ENCODE measurements at places on chromosomes 4 and X. TPM values are rescaled to one million over a fixed set of nuclear protein-coding genes. Genes with fewer than 3 reads are reported as not detected.

DKK2 gene
- total RNA-seq = 0.61 TPM

PDE6B gene
- total RNA-seq = 0.59 TPM

SSX2 gene
- total RNA-seq = not detected

NLRP2B gene
- not detected for total RNA-seq

NCAPG gene
- total RNA-seq = 2.1 TPM

ADRA2C gene
- total RNA-seq = 2.3 TPM

HSFX2 gene
- not detected for total RNA-seq

SULT1B1 gene
- 0.17 TPM for total RNA-seq

CD38 gene
- total RNA-seq = 1.1 TPM

NR3C2 gene
- total RNA-seq = 10.7 TPM

CLCN4 gene
- 5.0 TPM for total RNA-seq

CFP gene
- total RNA-seq = 3.0 TPM

WDFY3 gene
- 73.2 TPM for total RNA-seq

MSX1 gene
- total RNA-seq = 4.9 TPM

WAS gene
- total RNA-seq = 2.7 TPM

DNA sequence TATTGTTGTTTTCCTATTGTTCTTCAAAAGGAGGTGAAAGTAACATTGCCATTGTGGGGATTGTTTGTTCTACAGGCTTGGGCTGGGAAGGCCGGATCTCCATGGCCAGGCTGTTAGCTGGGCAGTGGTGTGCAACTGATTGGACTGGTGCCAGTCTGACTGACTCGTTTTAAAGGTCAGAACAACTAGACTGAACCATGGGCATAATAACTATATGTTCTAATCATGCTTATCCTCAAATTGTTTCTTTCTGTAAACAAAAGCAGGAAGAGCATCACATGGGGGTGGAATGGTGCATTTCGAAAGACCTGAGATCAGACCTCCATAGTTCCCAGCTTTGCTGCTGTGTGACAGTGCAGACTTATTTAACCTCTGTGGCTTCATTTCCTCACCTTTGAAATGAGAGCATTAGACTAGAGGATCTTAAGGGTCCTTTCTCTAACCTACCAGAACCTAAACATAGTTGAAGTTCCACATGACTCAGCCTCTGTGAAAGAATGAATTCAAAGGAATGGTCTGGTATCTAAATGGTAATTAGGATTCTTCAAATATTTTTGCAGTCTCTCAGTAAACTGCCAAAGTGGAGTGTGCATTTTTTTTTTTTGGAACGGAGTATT is 66.7 kb upstream of the PGRMC2 start:
- DNase-seq = no peak

DNA sequence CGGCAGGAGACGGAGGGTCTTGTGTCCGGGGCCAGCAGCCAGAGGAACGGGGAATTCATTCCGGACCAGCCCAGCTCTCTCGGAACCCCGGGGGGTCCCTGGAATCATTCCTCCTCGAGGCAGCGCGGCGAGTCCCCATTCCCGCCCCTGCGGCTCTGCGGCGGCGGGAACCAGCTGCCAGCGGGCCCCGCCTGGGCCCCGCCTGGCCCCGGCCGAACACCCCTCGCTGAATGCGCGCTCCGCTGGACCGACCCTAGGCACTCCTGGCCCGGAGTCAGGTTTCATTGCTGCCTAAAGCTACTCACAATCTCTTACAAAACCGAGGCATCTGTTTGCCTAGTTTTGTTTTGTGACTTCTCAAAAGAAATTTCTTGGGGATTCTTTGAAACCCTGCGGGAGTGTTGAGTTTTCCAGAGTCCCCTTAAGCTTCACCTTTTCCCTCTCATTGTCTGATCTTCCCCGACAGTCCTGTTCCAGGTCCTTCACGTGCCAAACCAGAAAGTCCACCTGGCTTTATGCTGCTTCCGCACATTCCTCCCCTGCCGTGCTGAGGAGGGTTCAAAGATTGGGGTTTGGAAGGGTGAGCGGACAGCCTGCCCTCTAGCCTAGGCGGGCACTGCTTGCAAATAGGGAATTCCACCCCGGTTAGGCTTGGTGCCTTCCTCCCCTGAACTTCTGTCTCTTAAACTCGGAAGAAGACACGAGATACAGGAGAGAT is 789 bp downstream of the ARHGAP10 start:
- peak; percentile 88 for DNase-seq

DNA sequence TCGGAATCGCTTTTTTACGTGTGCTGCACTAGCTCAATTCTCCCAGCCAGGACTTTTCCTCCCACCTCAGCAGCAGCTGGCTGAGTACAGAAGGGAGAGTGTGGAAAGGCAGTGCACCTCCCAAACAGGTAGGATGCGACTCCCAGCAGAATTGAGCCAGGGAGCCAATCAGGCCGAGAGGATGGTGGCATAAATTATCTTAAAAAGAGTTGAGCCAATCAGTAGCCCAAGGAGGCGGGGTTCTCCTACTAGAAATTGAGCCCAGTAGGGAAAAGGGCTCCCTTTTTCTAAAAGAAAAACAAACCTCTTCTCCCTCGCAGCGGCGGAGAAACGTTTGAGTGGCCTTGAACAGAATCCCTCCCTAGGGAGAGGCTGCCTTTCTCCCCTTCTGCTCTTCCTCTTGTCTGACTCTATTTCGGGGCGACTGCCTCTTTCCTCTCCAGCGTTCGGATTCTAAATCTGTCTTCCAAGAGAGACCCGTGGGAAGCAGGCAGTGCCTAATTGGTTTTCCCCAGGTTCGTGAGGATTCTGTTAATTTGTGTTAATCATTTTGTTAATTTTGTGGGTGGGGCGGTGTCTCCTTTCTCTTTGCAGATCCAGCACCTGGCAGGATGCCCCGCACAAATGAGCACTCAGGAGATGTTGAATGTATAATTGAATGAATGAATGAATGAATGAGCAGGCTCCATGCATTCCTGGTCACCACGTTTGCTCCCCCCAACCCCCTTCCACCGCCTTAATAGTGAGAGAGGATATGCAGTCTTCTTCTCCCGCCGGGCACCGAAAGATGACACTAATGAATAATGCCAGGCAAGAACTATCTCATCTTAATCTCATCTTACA is at the start of gene GABRG1:
Gene GABRG1, minus strand, starts transcription at position 142 of the 843 bp plus-strand sequence. Its CDS starts 141 bp downstream, at position 1.
- no peak for DNase-seq

DNA sequence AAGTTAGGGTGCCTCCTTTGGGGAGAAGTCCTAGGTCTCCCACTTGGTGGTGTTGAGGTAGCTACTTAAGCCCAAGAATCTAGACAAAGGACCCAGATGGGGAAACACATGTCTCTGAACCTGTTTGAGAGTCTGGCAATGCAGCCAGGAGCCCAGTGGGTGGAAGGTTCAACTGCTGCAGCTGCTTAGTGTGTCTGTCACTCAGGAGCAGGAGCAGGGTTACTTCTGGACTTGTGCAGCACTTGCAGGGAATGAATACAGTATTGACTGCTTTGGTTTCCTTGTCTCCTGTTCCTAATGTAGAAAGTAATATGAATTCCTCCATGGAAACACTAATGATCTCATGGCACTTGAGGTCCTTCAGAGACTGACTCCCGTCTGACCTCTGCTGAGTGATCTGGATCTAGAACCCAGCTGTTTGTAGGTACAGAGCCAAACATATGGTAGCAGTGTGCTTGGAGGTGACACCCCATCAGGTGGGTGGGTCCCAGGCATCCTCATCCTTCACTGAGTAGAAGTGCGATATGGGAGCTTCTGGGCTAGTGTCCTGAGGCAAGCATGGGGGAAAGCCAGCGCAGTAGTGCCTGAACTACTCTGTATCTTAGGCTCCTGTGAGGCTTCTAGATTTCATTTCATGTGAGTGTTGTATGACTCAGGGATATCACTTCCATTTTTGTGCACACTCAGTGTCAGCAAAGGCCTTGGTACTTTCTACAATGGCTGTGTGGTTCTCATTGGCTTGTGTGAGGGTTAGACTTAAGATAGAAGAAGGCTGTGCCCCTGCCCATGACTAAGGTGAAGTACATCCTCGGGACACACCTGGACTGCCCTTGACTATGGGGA is 85.0 kb upstream of the WDR1 start:
- DNase-seq = no peak

GRCh38 chr4:38049545-38050170 is 89.5 kb downstream of the PTTG2 start:
- DNase-seq = no peak

DNA sequence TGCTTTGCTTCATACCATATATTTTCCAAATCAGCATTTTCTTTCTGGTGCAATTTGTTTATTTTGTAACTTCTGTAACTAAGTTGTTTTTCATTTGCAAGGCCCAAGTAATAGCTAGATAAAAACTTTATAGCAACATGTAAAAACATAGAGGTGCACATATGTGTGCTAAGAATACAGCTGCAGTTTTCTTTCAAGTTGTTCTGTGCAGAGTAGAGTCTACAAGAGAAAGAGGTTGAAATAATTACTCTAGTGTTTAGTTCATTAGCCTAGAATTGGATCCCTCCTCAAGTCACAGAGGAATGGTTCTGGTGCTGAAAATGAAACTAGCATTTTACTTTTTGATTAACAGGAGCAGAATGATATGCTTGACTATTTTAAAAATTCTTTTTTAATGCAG is 32.2 kb upstream of the PDLIM5 start:
- no peak for DNase-seq

DNA sequence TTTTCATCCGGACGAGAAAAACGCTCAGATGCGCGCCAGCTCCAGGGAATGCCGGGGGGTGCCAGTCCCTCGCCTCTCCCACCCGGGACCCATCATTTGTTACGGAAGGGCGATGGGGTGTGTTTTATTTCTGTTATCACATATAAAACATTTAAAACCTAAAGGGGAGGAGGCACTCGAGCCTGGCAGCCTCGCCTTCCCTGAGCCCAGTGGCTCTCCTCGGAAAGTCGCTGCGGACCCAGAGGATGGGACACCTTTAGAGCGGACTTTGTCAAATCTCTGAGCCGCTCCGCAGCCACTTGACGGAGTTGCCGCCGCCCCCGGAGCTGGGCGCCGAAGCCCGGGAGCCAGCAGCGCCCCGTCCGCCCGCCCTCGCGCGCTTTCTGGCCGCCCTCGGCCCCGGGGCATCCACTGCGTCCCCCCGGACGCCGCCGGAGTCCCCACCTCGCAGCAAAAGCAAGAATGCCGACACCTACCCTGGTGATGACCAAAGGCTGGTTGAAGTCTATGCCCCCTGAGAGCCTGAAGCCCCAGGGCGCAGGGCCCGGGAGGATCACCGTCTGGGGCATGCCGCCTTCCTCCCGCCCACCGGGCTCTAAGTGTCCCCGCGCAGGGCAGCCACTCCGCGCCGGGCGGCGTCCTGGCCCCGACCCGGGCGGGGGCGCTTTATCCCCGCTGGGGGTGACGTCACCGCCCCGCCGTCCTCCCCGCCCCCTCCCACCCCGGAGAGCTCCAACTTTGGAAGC is at the start of gene PDLIM3:
Gene PDLIM3, minus strand, starts transcription at position 642 of the 746 bp plus-strand sequence. Its CDS starts 73 bp downstream, at position 569.
- no peak for DNase-seq

DNA sequence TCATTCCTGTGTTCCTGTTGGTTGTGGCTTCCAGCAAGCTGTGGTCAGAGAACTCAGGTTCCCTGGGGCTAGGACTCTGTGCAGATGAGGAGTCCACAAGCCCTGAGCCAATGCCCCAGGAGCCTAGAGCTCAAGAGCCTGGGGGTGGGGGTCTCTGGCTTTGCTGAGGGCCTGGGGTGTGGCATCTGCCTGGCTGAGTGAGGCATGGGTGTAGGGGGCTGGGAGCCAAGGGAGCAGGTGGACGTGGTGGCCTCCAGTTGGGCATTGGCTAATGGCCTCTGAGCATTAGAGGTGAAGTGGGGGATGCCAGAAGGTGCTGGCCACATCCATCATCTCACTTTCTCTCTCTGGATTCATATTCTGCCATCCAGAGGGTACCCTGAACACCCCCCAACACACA is 5.3 kb upstream of the MAMLD1 start:
- no peak for DNase-seq

GRCh38 chr4:13054420-13054970 is 429.6 kb downstream of the RAB28 start:
- DNase-seq = no peak

- no peak for DNase-seq
Measured at GRCh38 chr4:55871299-55871800, 17.9 kb downstream of the EXOC1 start.

GRCh38 chrX:104564921-104565703 is 887 bp upstream of the IL1RAPL2 start:
- no peak for DNase-seq

- no peak for DNase-seq
Measured at GRCh38 chrX:13805241-13805640, 11.7 kb downstream of the GPM6B start.

GRCh38 chr4:184384056-184384809 is 90.1 kb downstream of the IRF2 start:
- no peak for DNase-seq

GRCh38 chrX:24619647-24620046 is 27.5 kb downstream of the PCYT1B start:
- DNase-seq = no peak

- DNase-seq = no peak
Measured at GRCh38 chr4:182768838-182769237, 148.3 kb downstream of the DCTD start.

- no peak for DNase-seq
Measured at GRCh38 chrX:105219454-105220401, 766 bp downstream of the TEX13A start.

DNA sequence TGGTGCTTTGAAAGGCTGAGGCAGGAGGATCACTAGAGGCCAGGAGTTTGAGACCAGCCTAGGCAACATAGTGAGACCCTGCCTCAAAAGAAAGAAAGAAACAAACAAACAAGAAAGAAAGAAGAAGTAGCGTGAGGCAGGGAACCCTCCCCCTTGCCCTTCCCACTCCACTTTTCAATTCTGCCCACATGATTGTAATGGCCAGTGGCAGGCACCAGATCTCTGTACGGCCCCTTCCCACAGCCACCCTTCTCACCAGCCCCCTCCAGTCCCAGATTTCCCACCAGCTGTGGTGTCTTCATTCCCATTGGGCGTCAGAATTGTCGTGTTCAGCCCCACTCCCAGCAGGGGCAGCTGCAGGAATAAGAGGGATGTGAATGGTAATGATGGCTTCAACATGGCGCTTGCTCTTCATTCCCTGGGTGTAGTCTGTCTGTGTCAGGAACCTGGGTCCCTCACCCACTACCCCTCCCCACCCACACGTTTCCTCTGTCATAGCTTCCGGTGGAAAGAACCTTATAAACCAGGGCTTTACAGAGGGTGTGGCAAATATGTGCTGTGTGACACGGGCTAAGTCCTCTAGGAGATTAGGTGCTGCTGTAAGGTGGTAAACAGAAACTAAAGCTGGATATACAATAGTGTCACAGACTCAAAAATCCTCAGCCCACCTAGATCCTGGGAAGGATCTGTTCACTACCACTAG is at the start of gene IL2RG:
Gene IL2RG, minus strand, starts transcription at position 437 of the 703 bp plus-strand sequence. Its CDS starts 38 bp downstream, at position 399.
- no peak for DNase-seq

DNA sequence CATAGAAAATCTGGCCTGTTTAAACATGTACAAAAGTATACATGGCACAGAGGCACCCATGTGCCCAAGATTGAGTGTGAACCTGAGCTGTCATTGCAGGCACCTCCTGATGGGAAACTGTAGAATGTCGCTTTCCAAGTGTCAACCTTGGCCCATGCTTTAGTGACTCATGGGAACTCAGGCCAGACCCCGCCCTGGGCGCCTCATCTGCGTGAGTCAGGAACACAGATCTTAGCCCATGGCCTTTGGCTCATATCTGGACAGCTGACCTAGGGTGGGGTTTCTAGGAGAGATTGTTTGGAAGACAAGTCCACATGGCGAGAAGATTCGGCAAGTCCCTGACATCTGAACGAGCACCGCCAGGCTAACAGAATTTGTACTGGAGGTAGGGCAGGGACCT is 50.0 kb downstream of the CYTL1 start:
- peak; percentile 83 for DNase-seq

GRCh38 chrX:107672955-107673378 is 44.7 kb downstream of the PRPS1 start:
- peak; percentile 75 for DNase-seq

Measured in lower leg skin (tissue), 4 donors.